ENCODE measurements at places on chromosomes 2 and 18.

- no peak for DNase-seq
Observed at GRCh38 chr18:41121116-41121826, 833.8 kb upstream of the PIK3C3 start.

DNA sequence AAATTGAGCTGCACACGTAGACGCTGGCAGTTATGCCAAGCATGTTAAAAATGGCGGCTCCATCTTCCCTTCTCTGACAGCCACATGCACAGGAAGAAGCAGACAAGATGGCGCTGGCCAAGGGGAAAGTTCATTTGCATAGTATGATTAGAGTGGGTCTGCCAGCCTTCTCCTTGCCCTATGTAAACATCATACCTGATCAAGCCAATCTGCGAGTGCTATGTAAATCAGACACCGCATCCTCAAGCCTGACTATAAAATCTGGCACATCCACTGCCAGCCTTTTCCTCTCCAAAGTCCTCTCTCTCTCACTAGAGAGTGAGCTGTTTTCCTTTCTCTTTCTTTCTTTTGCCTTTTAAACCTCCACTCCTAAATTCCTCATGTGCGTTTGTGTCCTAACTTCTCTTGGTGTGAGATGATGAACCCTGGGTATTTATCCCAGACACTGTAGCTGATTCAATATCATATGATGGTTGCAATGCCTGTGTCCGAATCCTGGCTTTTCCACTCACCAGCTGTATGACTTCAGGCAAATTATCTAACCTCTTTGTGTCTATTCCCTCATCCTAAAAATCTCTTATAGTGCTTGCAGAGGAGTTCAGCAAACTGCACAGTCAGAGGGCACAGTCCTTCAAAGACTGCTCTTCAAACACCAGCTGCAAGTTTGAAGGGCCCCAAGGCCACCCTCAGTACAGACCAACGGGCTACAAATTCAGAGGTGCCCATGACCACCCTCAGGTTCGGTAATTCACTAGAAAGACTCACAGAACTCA lies 39.3 kb upstream of the ITSN2 start:
- no peak for DNase-seq

GRCh38 chr18:79395761-79396404 lies at the start of gene NFATC1:
NFATC1 (plus strand) TSS chr18:79395930; CDS start chr18:79396225, 295 bp downstream.
- DNase-seq = peak; percentile 86

DNA sequence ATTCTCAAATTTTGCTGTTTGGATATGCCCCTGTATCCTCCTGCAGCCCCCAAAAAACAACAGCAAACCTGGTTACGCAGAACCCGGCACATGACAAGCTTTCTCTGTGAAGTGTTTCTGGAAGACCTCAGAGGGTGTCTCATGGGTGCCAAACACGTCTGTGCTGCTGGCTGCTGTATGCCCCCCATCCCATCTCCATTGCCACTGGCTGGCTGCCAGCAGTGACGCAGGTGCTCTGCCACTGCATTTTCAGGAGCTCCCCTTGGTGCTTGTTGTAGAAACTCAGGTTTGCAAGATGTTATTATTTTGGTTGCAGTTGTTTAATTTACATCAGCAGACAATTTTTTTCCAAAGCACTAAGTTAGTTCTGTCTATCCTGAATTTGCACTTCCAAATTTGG lies 166.4 kb upstream of the FANCL start:
- DNase-seq = no peak

- no peak for DNase-seq
Observed at GRCh38 chr2:112150851-112151250, 12.7 kb downstream of the FBLN7 start.

DNA sequence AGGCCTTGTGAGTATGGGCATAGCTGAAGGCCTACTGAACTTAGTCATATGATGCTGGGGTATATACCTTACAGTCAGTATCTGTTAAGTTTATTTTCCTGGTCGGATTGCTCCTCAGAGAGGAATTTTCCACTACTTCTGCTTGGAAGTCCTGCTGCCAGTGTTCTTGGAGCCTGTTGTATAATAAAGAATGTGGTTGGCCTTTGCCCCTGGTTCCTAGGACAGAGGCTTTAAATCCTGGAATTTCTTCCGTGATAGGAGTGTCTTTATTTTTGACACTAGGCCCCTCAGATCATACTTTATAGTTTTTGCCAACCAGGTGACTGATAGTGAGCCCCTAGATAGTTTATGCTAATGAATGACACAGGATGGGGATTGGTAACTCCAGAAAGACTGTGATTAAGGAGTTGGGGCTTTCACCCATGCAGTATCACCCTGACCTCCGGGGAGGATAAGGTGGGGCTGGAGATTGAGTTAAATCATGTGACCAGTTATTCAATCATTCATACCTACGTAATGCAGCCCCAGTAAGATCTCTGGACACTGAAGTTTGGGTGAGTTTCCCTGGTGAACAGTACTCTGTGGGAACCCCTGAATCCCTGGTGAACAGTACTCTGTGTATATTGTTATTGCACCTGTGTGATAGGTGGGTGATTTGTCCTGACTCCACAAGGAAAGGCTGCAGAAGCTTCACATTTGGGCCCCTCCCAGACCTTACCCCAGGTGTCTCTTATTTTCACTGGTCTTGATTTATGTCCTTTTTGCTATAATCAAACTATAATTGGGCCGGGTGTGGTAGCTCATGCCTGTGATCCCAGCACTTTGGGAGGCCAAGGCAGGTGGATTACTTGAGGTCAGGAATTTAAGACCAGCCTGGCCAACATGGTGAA lies 56.9 kb downstream of the COMMD1 start:
- no peak for DNase-seq

DNA sequence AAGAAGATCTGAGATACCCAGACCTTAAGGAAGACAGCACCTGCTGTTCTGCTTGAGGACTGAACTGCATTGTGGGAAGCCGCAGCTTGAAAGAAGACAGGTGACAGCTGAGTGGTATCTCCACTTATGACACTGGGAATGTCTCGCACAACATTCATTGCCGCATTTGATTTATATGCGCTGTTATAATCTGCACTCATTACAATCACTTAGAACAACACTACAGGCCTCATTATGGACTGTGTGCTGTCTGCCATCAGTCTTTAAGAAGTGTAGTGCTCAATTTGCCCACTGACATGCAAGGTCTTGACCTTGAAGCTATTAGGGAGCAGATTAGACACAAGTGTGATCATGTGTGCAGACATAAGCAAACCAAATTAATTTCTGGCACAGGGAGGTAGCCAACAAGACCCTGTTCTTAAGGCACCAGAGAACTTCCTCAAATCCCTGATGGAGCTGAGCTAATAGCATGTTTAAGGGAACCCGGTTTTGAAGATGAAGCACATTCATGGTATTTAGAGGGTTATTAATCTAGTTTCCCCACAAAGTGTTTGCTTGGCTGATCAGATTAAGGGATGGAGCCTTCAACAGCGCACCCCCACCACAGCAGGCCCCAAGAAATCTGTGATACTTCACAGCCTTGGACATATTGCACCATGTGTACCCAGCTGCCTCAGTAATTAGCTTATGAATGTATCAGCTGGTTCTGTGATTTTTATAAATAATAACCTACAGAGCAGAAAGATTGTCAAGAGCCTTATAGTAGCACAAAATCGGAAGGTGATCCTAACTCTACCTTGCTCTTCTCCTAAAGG lies 146.8 kb downstream of the SATB2 start:
- DNase-seq = no peak

GRCh38 chr2:175353275-175353674 lies 171.8 kb upstream of the ATP5MC3 start:
- no peak for DNase-seq

GRCh38 chr2:141723814-141724213 lies 407.0 kb downstream of the LRP1B start:
- no peak for DNase-seq

- DNase-seq = no peak
Observed at GRCh38 chr2:38775921-38776225, 2.1 kb upstream of the GEMIN6 start.

- no peak for DNase-seq
Observed at GRCh38 chr18:4637876-4638275, 182.8 kb upstream of the DLGAP1 start.

- peak; percentile 52 for DNase-seq
Observed at GRCh38 chr2:150811259-150811855, 323.9 kb upstream of the RND3 start.

- no peak for DNase-seq
Observed at GRCh38 chr18:43279015-43279744, 1.9 kb upstream of the SYT4 start.

GRCh38 chr2:127559454-127559853 lies 24.0 kb downstream of the MYO7B start:
- DNase-seq = no peak

DNA sequence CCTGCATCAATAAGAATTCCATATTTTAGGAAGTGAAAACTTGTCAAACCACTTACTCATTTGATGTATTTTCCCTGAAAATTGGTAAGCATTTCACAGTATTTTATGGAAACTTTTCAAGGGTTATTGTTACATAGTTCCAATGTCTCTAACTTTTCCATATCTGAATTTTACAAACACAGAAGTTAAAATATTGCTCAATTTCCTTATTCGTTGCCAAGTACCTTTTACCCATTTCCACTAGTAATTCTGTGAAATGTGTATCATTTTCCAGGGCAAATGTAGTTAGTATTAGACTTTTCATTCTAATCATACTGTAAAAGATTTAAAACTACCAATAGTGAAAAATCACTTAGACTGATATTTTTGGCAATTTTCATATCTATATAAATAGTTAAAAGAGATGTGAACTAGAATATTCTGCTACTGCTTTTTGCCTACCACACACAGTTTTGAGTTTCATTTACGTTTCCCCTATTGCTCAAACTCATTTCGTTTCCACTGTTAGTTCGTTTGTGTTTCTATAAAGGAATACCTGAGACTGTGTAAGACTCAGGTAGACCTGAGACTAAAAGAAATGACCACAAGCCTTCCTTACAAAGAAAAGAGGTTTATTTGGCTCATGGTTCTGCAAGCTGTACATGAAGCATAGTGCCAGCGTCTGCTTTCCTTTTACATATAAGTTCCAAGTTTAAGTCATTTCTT lies 86.3 kb downstream of the PMS1 start:
- DNase-seq = no peak

DNA sequence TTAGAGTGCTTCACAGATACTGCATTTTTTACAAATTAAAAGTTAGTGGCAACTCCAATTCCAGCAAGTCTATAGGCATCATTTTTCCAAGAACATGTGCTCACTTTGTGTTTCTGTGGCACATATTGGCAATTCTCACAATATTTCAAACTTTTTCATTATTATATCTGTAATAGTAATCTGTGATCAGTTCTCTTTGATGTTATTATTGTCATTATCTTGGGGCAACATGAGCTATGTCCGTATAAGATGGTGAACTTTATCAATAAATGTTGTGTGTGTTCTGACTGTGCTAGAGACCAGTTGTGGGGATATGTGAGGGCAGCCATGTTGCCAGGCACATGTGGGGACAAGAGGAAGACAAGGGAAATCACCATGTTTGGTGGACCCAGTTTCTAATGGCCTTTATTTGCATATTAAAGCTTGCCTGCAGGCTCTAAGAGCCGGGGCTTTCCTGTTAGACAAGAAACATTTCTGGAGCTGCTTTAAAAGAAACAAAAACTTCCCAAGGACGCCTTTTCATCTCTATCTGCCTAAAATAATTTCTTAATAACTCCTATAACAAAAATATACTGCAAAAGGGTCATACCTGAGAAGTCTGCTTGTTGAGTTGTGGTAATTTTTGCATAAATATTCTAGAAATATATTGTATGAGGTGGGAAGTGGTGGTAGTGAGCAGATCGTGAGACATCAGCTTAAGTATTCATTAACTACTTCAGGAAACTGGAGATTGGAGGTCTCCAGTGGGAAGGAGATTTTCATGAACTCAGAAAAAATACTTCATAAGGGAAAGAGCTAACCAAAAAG lies 37.2 kb downstream of the KYNU start:
- no peak for DNase-seq

DNA sequence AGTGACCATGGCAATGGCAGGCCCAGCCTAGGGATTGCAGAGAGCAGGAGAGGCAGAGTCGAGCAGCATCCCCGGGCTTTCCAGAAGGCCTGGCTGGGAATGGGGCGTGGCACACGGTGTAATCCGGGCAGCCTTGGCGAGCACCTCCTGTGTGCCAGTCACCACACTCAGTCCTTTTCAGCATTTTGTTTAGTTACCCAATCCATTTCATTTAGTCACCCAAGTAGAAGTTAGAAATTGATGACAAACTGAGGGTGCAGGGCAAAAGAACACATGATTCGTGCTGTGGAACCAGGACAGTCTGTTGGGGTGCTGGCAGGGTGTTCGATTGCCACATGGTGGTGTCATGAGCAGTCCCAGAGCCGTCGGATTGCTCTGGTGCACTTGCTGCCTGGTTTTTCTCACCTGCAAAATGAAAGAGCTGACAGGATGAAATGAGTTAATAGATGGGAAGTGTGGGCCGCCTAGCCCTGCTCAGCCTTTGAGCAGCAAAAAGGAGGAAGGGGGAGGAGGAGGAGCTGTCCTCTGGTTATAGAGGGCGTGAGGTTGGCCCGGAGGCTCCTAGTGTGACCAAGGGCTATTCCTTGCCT lies 299.4 kb downstream of the AGAP1 start:
- DNase-seq = peak; percentile 27

GRCh38 chr2:37713258-37713700 lies 41.8 kb upstream of the CDC42EP3 start:
- DNase-seq = peak; percentile 73

DNA sequence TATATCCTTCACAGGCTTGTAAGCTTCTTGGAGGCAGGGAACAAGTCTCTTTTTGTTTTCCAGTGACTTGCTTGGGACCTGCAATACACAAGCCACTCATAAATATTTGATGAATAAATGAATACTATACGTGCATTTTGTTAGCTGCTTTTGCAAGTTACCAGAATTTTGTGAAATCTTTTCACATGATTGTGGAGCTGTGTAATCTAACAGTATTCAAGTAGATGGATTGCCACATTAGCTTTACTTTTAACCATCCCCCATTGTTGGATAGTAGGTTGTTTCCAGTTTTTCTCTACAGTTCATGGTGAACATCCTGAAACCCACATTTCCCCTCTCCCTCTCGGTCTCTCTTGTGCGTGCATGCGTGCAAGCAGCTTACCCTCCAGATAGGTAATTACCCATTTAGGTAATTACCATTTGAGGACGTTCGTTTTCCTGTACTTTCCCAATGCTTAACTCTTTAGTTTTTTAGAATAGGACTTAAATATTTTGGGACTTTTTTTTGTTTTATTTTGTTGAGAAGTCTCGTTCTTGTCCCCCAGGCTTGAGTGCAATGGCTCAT lies 12.5 kb downstream of the ZNF407 start:
- no peak for DNase-seq

GRCh38 chr18:45539491-45539891 lies 75.8 kb upstream of the SLC14A2 start:
- DNase-seq = no peak

DNA sequence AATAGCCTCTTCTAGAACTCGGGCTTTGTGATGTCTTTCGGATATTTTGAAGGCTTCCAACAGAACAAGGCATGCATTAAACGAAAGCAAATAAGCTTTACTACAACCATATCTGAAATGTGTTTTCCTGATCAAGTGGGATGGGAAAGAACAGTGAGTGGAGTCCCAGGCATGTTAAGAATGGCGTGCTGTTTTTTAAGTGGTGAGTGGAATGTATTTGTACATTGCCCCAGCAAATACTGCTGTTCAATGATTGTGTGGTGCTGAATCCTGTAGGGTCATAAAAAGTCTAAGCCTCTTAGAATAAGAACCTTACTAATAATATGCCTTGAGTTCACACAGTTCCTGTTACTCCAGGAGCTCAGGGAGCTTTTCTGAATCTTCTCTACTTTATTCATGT lies 52.5 kb downstream of the POMC start:
- DNase-seq = peak; percentile 45

- no peak for DNase-seq
Observed at GRCh38 chr2:8805278-8806210, 31.9 kb downstream of the KIDINS220 start.

- no peak for DNase-seq
Observed at GRCh38 chr18:60448487-60449267, 76.1 kb upstream of the MC4R start.

GRCh38 chr2:195595825-195596224 lies 61.2 kb upstream of the SLC39A10 start:
- DNase-seq = no peak

Data from AG20443 (cell line).